Karpas-422 (cell line): ENCODE measurements at places on chromosomes 1 and 21.
A peak's percentile ranks its signal among the peaks of the same experiment; 100 is the strongest.

GRCh38 chr1:60889709-60890108, 192.7 kb upstream of the NFIA start:
- no peak for DNase-seq

- DNase-seq, result no peak
Observed at GRCh38 chr1:173527151-173527826, 50.2 kb downstream of the PRDX6 start.

DNA sequence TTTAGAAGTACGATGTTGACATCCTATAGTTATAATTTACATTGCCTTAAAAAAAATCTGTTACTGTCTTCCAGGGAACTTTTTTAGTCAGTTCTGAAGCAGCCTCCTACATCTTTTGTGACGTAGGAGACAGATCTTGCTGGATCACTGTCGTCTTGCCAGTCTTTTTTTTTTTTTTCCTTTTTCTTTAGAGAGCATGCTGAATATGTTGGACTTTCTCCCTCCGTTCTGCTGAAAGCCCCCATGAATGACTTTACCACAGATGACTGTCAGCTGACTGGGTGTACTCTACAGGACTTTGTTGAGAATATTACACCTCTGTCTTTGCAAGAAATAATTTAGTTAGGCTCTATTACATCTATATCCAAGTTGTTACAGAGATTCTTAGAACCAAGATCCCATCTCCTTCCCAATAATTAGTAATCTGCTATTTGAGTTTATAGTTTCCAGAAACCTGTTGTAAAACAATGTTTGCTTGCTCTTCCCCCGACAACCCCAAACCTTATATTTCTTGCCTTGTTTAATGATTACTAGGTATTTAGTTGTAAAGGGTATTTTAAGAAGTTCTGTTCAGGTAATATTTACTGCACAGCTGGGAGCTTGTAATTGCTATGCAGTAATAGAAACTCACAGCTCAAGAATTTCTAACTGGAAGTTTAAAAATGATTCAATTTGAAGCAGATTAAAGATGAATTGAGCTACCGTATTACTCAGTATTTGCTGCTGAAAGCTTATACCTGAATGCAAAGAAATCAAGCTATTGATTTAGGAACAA, 61.8 kb downstream of the RASAL2 start:
- no peak for DNase-seq

GRCh38 chr1:200346700-200347099, 63.1 kb downstream of the ZNF281 start:
- DNase-seq, result no peak

DNA sequence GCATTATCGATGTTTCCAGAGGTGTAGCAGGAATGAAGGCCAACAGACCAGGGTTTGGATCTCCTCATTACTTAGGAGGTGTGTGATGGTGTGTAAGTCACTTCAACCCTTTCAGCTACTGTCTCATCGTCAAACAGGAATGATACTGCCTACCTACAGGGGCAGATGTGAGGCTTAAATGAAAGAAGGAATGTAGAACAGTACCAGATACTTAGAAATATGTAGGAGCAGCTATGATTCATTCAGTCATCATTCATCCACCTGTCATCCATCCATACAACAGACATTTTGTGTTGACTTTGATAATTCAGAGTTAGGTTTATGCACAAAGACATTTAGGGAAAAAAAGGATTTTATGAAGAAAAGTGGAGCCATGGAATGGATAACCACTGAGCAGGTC, 486.9 kb upstream of the DAB1 start:
- no peak for DNase-seq

DNA sequence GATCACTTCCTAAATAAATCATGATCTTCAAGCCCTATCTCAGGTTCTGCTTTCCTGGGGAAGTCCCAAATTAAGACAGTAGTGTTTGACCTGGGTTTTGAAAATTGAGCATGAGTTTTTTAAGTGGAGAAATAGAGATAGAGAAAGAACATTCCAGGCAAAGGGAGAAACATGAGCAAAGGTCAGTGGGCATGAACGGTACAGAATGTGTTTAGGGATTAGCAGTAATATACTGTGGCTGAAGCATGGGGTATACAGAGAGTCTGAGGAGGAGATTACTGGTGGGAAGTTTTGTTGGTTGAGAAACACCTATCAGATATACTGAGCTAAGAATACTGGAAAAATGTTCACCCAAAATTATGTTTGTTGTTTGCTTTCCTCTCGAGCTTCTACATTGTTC, 15.2 kb upstream of the MYSM1 start:
- no peak for DNase-seq

DNA sequence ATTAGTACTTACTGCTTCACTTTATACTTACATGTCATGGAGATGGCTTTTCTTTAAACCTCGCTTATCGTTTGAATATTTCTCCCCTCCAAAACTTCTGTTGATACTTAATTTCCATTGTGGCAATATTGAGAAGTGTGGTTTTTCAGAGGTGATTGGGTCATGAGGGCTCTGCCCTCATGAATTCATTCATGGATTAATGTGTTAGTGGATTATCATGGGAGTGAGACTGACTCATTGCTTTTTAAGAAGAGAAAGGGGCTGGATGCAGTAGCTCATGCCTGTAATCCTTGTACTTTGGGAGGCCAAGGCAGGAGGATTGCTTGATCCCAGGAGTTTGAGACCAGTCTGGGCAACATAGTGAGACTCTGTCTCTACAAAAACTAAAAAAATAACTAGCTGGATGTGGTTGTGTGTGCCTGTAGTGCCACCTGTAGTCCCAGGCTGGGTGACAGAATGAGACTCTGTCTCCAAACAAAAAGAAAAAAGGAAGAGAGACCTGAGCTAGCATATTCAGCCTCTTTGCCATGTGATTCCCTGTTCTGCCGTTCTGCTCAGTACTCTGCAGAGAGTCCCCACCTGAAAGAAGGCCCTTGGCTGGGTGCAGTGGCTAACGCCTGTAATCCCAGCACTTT, 30.2 kb downstream of the RABGAP1L start:
- no peak for DNase-seq

DNA sequence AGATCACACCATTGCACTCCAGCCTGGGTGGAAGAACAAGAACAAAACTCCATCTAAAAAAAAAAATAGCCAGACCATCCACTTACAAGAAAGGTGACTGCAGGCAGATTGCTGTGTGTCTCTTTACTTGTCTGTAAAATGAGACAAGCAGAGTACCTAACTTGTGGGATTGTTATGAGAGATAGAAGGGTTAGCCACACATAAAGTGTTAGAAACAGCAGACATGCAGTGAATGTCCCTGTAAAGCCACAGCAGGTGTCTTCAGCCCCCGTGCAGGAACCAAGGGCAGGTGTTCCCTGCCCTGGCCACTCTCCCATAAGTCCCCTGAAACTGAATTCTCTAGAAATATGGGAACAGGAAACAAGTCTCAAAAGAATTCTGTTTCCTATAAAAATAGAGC, 40.8 kb upstream of the EFHD2 start:
- no peak for DNase-seq

GRCh38 chr1:180947499-180947885, 34.8 kb downstream of the KIAA1614 start:
- DNase-seq, result no peak

- no peak for DNase-seq
Observed at GRCh38 chr1:36691374-36691773, 208.7 kb upstream of the CSF3R start.

- DNase-seq, result no peak
Observed at GRCh38 chr1:202750761-202751160, 40.5 kb upstream of the SYT2 start.

DNA sequence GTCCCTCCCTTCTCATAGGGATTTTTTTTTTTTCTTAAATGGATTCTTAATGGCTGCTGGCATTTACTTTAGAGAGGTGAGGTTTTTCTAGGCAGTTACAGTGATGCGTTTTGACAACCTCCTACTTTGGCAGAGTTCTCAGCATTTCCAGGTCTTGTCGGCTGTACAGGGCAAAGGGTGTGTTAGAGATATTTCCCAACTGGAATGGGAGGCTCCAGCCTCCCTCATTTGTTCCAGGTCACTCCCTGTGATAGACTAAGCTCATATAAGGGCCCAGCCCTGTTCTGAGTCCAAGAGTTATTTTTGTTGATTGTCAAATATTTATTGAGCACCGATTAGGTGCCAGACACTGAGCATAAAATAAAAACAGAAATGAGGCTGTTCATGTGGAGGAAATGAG, 7.6 kb upstream of the XKR8 start:
- DNase-seq, result no peak

- DNase-seq, result no peak
Observed at GRCh38 chr1:200179126-200179780, 151.7 kb downstream of the NR5A2 start.

DNA sequence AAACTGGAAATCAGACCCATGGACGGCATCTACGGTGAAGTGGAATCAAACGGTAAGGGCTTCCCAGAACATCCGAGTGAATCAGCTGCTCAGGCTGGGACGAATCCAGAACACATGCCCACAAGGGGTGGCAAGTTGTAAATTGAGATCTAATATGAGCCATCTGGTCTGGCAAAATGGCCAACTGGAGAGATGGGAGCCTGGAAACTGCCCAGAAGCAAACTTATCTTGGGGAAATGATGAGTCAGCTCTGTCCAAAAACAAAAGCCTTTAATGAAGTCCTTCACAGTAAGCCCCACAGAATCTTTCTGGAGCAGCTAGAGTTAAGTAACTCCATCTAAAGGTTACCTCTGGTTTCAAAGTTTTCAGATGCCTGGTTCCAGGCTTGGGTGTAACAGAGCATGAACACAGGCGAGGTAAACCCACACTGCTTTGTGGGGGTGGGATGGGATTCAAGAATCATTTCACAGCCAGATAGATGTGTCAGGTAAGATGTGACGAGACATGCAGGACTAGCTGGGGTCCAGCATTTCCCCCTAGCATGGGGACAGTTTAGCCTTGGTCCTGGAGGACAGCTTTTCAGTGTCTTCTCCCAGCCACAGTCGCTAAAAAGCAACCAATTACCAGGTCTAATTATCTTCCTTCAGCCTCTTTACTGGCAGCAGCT, 10.5 kb upstream of the SRP9 start:
- no peak for DNase-seq

GRCh38 chr21:41530366-41530765, 22.4 kb upstream of the TMPRSS2 start:
- DNase-seq, result no peak

- DNase-seq, result no peak
Observed at GRCh38 chr1:42783092-42783491, 1.7 kb upstream of the TMEM269 start.

- DNase-seq, result no peak
Observed at GRCh38 chr21:38241029-38241740, 15.6 kb upstream of the KCNJ15 start.

DNA sequence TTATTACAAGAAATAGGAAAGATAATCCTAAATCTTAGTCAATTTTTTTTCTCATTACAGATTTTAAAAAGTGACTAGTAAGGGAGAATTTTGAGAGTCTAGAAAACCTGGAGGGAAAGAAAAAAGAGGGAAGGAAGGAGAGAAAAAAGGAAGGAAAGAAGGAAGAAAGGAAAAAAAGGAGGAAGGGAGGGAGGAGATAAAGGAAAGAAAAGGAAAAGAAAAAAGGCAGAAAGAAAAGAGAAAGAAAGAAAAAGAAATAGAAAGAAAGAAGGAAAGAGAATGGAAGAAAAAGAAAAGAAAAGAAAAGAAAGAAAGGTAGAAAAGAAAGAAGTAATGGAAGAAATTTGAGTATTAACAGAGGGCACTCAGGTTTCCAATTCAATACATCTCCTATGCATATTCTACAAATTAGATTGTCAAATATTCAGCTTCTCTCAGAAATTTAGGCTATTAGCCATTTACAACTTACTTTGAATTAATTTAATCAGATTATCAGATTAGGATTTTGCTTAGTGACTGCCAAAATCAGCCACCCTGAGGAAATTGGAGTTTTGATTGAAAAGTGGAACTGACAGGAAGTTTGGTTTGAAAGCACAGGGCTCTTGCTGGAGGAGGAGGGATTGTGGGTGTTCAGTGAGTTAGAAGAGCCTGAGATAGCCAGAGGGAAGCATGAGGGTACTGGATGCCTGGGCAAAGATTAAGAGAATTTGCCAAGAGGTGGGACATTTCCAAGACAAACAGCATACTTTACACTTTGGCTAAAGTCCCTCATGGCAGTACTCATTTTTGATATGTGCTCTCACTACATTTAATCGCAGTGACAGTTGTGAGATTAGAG, 677.8 kb downstream of the USP25 start:
- no peak for DNase-seq

DNA sequence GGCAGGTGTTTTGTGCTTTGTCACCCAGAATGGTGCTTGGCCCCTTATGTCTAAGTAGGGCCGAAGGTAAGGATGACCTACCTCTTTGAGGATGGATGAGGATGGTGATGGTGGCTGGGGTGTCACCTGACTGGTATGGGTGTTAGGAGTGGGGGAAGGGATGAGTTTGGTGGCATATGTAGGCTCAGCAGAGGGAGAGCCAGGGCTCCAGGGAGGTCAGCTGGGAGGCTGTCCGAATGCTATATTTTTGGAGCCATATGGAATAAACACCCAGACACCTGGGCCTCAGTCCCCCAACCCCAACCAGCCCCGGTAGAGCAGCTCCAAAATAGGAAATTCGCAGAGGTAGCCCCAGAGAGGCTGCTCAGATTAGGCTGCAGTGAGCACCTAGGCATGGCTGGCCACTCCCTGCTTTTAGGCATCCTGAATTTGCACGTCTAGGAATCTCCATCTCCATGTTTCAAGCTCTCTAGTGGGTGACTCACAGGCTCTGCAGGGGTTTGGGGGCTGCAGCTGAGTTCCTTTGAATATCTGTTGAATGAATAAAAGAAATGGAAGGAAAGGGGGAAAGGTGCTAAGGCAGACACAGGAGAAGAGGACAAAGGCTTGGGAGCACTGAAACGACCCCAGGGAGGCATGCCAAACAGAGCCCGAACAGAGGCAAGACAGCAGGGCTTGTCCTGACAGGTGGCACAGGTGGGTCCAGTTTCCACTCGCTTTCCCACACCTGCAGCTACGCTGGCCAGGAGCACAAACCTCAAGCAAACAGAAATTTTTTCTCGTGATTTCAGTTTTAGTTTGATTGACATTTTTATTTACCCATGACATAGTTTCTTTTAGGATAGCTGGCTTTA, 135.3 kb upstream of the EDN2 start:
- no peak for DNase-seq

DNA sequence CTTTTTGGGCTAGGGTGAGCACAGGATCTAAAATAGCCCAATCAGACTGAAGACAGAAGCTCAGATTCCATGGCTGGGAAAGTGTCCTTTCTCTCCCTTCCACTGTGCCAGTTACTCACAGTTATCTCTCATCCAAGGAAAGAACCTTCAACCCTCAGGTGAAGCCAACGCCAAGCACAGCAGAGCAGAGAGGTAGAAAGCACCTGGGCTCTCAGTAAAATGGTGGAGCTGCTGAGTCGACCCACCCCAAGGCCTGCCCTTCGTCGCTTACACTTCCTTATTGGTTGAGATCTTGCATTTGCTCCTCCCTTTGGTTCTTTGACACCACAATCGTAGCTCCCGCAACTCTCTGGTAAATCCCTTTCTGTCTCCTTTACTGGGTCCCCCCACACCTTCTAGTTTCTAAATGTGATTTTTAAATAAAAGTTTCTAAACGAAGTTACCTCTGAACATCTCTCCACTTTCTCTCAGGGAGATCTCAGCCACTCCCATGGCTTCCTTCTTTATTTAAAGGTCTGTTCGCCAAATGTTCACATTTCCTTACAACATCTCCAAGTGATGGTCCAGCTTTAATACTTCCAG, 27.5 kb upstream of the SLC30A1 start:
- DNase-seq, result peak; percentile 86
